ENCODE measurements at places on chromosomes 16 and 17.

- no peak for DNase-seq
These were observed 15.9 kb upstream of the HSBP1 start for GRCh38 chr16:83791916-83792315.

DNA sequence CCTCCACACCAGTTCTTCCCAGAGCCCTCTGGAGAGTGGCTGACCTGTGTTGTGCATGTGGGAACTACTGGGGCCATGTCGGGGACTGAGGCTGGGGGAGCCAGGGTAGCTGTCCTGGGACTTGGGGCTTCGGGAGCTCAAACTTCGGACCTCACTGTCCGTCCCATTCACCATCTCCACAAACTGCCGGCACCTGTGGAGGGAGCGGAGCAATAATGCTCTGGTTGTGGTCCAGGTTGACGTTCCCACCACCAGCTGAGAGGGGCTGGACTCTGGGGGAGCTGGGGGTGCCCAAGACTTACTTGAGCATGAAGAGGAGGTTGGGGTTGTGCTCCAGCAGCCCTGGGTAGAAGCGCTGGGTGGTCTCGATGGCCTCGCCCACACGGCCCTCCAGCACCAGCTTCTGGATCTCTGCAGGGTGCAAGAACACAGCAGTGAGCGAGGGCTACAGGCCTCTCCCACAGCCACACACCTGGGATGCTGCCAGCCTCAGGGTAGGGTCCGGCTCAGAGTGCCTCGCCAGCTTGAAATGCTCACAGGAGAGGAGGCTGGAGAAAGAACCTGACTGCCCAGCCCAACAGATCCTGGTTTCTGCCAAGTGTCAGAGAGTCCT, 10.6 kb upstream of the GFOD2 start:
- no peak for DNase-seq

DNA sequence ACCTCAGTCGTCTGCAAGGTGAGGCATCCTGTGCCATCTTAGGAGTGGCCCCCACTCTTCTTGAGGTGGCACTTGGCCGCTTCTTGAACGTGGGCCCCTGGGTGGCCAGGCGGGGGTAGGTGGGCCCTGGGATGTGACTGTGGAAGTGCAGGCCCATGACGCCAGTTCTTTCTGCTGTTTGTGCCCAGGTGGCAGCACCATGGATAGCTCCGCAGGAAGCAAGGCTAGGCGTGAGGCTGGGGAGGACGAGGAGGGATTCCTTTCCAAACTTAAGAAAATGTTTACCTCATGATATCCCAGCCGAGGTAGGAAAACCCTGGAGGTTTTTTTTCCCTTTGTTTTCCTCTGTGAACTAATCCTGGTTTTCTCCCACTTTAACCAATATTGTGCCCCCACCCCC, 19.8 kb downstream of the NMRAL1 start:
- DNase-seq: no peak

- DNase-seq: no peak
These were observed 331.9 kb downstream of the SEC14L1 start for GRCh38 chr17:77472468-77473310.

GRCh38 chr16:90018297-90018651, 982 bp downstream of the DBNDD1 start:
- no peak for DNase-seq

DNA sequence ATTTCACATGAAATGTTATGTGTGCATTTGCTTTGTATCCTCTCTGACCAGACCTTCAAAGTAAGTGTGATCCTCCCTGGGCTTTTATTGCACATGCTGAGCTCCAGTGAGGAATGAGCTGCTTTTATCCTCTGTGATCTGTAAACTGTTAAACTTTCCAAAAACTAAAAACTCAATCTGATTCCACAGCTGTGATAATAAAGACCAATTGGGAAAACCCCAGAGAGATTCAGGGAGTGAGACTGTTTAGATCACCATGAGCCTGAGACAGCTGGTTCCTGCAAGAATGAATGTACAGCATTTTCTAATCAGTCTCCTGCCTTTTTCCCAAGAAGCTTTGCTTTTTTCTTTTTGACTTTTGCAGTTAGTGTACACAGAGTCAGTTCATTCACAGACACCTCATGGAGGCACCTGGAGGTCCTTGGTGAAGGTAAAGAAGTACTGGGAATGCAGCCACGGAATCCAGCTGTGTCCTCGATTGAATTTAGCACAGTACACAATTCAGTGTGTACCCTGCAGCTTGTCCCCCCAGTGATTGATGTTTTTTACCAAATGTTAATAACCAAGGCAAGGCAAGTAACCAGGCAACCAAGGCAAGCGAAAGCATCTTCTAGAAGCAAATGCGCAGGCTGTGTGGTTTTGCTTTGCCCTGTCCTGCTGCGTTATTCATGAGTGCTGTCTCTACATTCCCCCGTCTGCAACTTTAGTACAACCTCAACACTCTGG, 182.6 kb downstream of the LGALS9B start:
- DNase-seq: no peak

- no peak for DNase-seq
These were observed 54.3 kb downstream of the KPNA2 start for GRCh38 chr17:68089881-68090280.

GRCh38 chr17:55978578-55978977, 174.7 kb upstream of the ANKFN1 start:
- DNase-seq: no peak

DNA sequence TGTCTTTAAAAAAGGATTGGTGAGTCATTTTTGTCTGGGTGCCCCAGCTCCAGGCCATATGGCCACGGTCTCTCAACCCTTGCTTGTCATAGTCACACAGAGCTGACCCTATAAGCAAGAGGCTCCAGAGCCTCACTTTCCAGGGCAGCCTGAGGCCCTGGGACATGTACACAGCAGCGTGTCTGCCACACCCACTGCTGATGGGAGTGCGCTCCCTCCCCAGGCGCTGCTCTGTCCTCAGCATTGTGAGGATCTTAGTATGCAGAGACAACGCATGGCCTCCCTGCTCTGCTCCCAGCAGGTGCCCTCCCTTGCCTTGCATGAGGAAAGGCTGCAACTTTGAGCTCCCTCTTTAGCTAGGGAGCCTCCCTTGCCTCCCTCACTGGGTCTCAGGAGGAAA, 80.8 kb upstream of the CRHR1 start:
- DNase-seq: no peak

DNA sequence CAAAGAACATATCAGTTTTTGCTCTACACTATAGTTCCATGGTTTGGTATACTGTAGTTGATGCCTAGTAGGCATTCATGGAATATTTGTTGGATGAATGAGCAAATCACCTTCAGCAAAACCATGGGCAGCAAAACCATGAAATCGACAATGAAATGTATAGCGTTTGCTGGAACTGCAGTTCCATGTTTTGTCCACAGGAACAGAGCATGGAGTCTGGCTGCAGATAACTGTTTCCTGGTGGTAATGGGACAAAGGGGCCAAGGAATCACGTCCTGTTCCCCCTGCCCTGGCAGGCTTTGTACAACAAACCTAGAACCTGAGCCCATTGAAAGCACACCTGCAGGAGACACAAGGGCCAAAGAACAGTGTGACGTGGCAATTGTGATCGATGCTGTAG, 101.1 kb downstream of the USP31 start:
- DNase-seq: no peak

- no peak for DNase-seq
These were observed 15.4 kb upstream of the DNASE1 start for GRCh38 chr16:3638916-3639644.

- DNase-seq: no peak
These were observed 4.6 kb downstream of the INPP5K start for GRCh38 chr17:1511756-1512321.

GRCh38 chr17:40327244-40327729, 18.3 kb downstream of the RARA start:
- no peak for DNase-seq

GRCh38 chr16:58793366-58793765, 59.2 kb upstream of the GOT2 start:
- DNase-seq: no peak

- DNase-seq: no peak
These were observed 19.4 kb downstream of the CD300A start for GRCh38 chr17:74485841-74486240.

GRCh38 chr17:71632328-71632727, 488.5 kb upstream of the SOX9 start:
- DNase-seq: no peak

GRCh38 chr17:65072660-65073071, 16.1 kb upstream of the GNA13 start:
- DNase-seq: no peak

GRCh38 chr16:84294531-84295142, at the start of gene WFDC1:
TSS of gene WFDC1 (plus strand) at chr16:84294878. CDS start at chr16:84294972, 94 bp downstream.
- DNase-seq: no peak

DNA sequence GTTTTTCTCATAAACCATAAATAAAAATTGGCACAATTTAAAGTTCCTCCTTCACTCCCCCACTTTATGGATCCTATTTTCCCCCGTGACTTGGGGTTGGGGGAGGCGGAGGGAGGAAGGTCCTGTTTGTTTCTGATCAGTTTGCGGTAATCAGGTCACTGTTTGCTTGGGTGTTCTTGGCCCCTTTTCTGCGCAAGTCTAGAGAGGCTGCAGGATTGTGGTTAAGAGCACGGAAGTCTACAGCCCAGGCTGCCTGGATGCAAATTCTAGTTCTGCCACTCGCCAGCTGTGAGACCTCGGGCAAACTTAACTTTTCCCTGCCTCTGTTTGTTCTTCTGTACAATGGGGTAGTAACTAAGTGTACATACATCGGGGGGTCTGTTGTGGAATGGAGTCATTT, 12.1 kb downstream of the ATP2C2 start:
- no peak for DNase-seq

- no peak for DNase-seq
These were observed 22.0 kb downstream of the C16orf74 start for GRCh38 chr16:85728879-85729278.

DNA sequence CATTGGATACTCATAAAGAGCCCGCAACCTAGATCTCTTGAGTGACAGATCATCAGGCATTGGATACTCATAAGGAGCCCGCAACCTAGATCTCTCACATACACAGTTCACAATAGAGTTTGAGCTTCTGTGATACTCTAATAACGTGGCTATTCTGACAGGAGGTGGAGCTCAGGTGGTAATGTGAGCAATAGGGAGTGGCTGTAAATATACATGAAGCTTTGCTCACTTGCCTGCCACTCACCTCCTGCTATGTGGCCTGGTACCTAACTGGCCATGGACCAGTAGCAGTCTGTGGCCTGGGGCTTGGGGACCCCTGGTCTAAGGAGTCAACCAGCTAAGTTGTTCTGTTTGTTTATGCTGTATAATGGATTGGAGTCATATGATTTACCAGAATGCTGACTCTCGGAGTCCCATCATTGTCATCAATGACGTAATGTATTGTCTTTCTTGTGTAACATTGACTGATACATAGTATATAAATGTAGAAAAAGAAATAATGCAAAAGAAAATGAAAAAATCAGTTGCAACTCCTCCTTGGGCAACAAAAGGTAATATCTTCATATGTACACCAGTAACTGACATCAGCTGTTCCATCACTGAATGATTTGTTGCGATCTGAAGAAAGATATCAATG, 17.5 kb downstream of the ABCA9 start:
- no peak for DNase-seq

GRCh38 chr16:10266809-10267208, 84.6 kb upstream of the GRIN2A start:
- DNase-seq: no peak

- DNase-seq: no peak
These were observed 309.4 kb upstream of the XYLT1 start for GRCh38 chr16:17780181-17780580.

GRCh38 chr16:705431-706188, at the start of gene FBXL16:
TSS of gene FBXL16 (minus strand) at chr16:705801. CDS start at chr16:697405, 8,396 bp downstream.
- DNase-seq: no peak

DNA sequence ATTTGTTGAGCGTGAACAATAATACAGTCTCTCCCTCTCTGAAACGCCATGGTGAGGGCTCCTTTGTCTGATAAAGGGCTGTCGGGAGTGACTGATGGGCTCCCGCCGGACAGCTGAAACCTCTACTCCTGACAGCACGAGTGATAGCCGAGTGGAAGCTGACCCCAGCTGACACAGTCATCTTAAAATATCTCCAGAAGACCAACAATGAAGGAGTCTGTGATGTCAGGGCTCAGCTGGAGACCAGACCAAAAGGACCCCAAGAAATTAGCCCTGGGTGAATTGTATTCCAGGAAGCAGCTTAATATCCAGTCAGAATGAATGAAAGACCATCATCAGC, 22.4 kb downstream of the CCDC182 start:
- no peak for DNase-seq

- no peak for DNase-seq
These were observed 17.2 kb upstream of the METRNL start for GRCh38 chr17:83062011-83062817.

GRCh38 chr17:48159232-48159631, 51.7 kb downstream of the SNX11 start:
- DNase-seq: no peak

GRCh38 chr17:39543664-39544063, 64.1 kb downstream of the NEUROD2 start:
- no peak for DNase-seq

DNA sequence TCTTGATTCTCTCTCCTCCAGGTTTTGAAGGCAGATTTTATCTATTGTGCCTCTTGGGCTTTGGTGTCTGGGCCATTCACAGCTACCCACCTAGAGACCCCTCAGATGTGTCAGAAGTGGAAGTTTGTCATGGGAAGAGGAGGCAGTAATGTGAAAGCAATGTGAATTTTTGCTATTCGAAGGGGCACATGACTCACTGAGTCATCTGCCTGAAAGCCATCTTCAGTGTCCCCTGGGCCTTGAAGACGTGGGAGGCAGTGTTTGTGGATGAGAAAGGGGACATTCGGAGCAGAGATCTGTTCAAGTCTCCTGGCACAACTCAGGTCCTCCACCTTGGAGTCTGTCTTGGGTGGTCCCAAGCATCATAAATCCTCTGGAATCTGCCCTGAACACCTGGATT, 530.2 kb downstream of the NPIPA7 start:
- no peak for DNase-seq

DNA sequence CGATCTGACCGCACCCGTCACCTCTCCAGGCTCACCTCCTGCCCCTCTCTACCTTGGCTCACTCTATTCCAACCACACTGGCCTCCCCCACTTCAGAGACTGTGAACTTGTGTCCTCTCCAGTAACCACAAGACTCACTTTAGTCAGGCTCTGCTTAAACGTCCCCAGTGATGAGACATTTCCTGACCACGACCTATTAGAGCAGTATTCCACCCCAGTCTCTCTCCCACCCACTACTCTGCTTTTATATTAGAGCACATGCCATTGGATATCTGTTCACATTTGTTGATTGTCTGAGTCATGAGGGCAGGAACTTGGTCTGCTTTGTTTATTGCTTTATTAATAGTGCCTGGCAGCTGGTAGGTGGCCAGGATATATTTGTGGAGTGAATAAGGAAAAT, 20.1 kb downstream of the COX11 start:
- DNase-seq: no peak

All from activated CD4-positive, CD25-positive, alpha-beta regulatory T cell treated with anti-CD3 and anti-CD28 coated beads, Interleukin-2, amount 50 U/mL, for 16 hours (primary cell).